ENCODE measurements at places on chromosomes 5 and 9. TPM values are rescaled to one million over a fixed set of nuclear protein-coding genes. Genes with fewer than 3 reads are reported as not detected.
A peak's percentile ranks its signal among the peaks of the same experiment; 100 is the strongest.

- no peak for DNase-seq
Measured at GRCh38 chr5:50958852-50959457, 292.5 kb downstream of the PARP8 start.

DNA sequence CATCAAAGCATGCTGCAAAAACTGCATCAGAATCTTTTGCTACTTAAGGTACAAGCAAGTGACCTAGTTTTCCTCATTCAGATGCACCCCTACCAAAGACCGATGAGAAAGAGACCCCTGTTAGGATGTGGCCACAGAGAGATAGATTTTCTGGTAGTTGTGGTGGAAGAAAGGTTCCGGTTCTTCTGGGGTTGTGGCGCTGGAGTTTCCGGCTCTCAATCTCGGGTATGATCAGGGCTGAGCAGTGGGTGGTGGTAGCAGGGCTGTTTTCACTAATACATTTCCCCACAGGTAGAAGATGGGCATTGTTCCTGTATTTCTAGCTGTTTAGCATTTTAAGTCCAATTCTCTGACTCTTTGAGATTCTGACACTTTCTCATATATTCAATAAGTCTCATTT, 58.4 kb downstream of the PCSK1 start:
- no peak for DNase-seq

DNA sequence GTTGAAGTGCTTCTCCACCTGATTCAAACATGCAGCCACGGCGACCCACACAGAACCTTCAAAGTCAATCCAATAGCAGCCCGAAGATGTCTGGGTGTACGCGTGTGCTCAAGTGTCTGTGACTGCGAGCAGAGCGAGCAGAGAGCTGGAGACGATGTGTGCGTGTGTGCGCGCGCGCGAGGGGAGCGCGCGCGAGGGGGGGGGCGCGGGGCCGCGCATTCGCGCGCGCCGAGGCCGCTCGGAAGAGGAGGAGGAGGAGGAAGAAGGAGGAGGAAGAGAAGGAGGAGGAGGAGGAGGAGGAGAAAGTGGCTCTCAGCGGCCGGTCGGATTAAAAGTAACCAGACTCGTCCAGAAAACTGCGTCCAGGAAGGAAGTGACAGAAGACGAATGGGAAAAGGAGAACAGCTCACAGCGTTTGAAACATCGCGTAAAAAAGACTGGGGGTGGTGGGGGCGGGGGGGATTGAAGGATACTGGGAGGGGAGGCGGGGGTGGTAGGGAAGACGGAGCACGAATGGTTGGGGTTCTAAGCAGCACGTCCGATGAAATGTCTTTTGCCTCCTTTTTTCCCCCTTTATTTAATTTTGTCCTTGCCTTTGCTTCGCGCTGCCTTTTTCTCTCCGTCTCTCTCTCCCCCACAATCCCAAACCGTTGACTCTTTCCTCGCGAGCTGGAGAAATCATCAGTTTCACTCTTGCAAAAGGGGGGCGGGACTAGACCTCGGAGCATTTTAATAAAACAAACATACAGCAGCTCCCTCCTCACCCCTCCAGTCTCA, at the start of gene MEF2C:
MEF2C (minus strand) TSS at position 126 of the 777 bp plus-strand sequence. CDS start 59,396 bp downstream, outside the sequence.
- peak; percentile 63 for DNase-seq

DNA sequence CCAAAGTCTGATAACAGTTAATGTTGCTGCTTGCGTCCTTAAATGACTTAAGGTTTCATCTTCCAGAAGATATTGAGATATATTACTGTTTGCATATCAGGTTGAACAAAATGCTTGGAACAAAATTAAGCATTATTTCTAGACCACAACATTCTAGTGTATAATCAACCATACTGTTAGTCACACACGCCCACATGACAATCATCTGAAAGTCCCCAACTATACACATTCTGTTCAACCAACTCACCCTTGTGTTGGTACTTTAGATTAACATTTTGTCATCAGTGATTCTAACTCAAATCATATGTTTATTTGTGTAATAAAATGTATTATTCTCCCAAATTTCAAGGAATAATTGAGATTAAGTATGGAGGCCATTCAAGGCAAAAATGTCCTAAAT, 47.3 kb downstream of the LURAP1L start:
- DNase-seq: no peak

GRCh38 chr5:142962174-142962533, 192.0 kb downstream of the ARHGAP26 start:
- no peak for DNase-seq

GRCh38 chr9:70533492-70533891, 119.0 kb upstream of the KLF9 start:
- no peak for DNase-seq

- no peak for DNase-seq
Measured at GRCh38 chr5:80756292-80756691, 101.5 kb upstream of the DHFR start.

DNA sequence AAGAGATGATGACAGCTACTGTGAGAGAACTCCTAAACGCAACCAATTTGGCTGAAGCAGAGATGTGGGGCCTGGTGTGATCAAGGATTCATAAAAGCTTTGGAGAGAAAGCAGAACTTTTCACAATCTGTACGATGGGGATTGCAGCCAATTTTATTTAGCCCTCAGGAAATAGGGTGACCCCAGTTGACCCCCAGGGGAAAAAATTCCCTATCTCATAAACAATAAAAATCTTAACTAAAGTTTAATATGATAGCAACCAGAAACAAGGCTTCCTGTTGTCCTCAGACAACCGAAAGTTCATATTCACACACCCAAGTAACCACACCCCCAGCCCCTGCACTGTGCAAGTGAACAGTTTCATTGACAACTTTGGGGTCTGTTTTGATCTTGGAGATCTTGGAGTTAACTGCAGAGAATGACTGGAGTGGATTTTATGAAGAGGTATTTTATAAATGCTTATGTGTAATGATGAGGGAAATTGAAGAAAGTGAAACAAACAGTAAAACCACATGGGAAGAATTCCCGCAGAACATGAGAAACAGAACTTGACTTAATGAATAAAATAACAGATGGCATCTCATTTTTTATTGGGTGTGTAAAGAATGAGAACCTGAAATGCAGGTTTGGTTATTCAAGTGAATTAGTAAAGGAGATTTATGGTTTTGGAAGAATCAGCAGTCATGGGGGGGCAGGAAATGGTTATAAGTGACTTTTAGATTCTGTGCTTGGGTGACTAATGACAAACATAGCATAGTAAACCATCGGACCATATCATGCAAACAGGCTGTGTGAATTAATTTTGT, 94.5 kb downstream of the PDE4D start:
- no peak for DNase-seq

GRCh38 chr5:92713335-92713743, 867.7 kb downstream of the NR2F1-AS1 start:
- DNase-seq: no peak

- no peak for DNase-seq
Measured at GRCh38 chr9:117917873-117918272, 213.7 kb downstream of the TLR4 start.

DNA sequence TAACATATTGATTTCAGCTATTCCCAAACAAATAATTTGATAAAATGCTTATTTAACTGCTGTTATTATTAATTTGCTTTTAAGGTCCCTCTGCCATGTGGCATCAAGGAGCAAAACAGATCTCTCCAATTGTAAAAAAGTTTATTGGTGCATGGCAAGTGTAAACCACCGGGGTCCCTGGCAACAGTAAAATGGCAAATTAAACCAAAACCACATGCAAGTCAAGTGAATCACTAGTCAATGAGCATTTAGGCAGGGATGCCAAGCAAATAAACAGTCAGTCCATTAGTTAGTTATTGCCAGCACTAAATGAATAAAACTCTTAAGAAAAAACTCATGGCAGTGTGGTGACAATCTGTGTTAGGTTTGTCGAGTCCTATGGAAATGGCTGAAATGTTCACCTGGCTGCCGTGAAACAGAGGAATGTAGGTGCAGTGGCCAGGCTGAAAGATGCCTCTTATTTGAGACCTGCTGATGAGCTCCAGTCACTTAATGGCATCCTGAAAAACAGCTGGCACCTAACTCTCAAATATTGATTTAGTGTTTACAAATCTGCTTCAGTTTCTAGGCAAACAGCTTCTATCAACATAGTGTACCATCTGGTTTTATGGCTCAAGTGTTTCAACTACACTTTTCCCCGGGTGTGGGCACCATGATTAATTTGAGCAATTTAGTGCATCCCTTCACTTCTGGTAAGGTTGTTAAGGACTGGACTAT, 296.5 kb upstream of the ITGA1 start:
- no peak for DNase-seq

Gene COL15A1
- total RNA-seq: 0.14 TPM

Gene IFNA14
- not detected for total RNA-seq
